ENCODE measurements at places on chromosomes 12 and 14. TPM values are rescaled to one million over a fixed set of nuclear protein-coding genes. Genes with fewer than 3 reads are reported as not detected.

DNA sequence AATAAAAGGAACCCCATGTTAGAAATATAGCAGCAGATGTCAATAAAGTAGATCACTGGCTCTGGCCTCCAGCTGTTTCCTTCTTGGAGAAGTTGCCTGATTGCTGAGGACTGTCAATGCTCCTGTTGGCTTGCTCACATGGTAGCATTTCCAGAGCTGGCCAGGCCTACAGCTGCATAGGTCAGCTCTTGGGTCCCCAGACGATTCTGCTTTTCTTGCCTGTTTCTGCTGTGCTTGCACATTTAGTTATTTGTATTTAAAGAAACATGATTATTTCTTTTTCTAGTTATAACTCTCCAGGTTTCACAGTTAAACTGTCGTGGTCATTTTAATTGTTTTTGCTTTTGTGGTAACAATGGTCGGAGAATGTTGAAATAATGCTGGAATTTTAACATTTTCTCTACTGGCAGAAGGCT is 7.2 kb downstream of the NAV3 start:
- DNase-seq: peak; percentile 65

- DNase-seq: no peak
These were observed 723.4 kb downstream of the TRHDE start for GRCh38 chr12:72995616-72996015.

Gene PLCZ1
- total RNA-seq: not detected

Gene GLIPR1L2
- 1.3 TPM for total RNA-seq

Gene TCP11L2
- total RNA-seq: 104 TPM
